ENCODE measurements at places on chromosomes 2 and 18.
A peak's percentile ranks its signal among the peaks of the same experiment; 100 is the strongest.

DNA sequence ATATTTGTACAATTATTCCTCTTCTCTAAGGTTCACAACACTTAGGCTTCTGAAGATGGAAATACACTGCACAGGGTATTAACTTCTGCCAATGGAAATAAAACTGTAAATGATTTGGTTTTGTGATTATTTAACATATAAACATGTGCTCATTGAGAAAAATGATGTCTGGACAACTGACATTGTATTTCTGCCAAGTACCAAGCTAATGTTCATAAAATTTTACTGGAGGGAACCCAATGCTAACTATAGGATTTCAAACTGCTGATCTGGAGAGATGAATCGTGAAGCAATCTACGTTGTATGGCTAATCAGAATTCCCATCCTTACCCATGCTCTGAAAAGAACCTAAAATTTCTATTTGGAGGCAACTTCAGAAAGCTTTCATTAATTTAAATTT lies 279.7 kb downstream of the NRXN1 start:
- DNase-seq = peak; percentile 61

- DNase-seq = peak; percentile 47
These were observed 1.4 kb downstream of the FAM171B start for GRCh38 chr2:186695081-186695756.

GRCh38 chr18:67540559-67540958 lies 24.0 kb upstream of the DSEL start:
- no peak for DNase-seq

- peak; percentile 35 for DNase-seq
These were observed 923 bp downstream of the AMER3 start for GRCh38 chr2:130756053-130756873.

DNA sequence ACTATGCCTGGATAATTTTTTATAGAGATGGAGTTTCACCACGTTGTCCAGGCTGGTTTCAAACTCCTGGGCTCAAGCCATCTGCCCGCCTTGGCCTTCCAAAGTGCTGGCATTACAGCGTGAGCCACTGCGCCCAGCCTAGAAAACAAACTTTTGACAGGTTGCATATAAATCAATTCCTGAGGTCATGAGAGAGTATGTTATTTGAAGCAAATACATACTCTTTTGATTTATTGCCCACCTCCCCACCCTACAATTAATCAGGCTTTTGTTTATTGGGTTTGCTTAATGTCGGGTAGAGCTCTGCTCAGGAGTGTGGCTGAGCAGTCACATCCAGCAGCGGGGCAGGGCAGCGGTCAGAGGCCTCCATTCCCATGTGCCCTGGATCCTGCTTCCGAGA lies 37.9 kb upstream of the ASB1 start:
- peak; percentile 58 for DNase-seq

- DNase-seq = no peak
These were observed 226.3 kb upstream of the SPOPL start for GRCh38 chr2:138275292-138275690.
